Stomach (tissue), 19 donors: ENCODE measurements at places on chromosomes 1 and 21.

DNA sequence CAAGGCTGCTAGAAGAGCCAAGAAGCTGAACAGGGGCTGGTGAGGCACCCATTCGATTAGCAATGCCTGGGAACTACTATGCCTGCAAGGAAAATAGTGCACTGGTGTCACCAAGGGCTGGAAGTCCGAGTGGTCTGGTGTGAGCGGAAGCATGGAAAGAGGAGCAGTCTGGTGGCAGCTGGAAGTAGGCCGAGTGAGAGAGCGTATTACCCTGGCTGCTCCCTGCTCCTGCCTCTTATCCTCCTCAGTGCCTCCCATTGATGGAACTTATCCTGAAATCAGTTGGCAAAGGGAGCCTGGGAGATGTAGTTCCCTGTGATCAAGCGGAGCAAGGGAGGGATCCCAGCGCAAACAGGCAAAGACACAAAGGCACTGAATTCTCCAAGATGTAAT, 9.6 kb downstream of the SMAP2 start:
- H3K36me3 ChIP-seq = no peaks in the 10 kb centered on the region
- DNase-seq = peak; percentile 52
- H3K27ac ChIP-seq = peak overlapping the region; percentile 88
- H3K4me3 ChIP-seq = no peak overlapping the region

DNA sequence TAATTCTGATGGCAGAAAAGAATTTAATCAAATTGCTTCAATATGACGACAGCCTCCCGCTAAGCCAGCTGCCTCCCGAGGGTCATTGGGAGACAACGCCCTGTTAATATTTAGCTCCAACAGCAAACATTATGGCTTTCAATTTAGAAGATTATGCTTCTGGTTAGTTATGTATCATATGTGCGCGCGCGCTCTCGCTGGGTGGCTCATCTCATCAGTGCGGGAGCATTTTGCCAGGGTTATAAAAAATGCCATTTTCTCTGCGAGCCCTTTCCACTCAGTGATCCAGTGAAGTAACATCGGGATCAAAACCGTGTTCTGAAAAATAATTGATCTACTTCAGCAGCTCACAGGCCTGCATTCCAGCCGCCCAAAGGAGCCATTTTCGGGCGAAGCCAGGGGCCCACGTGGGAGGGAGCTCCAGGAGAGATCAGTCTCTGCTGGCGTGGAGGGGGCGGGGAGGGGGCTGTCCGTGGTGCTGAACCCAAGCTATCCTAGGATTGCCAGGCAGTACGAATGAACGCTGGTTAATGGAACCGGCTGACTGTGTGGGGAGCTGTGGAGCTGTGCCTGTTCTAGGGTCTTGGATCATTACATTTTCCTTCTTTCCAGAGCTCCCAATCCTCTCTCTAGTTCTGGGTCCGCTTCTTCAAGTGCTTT, 219.1 kb upstream of the ZC3H12A start:
- H3K4me1 ChIP-seq = no peaks in the 10 kb centered on the region
- H3K27ac ChIP-seq = no peak overlapping the region
- peaks cover 28% of the 10 kb centered on the region for H3K27me3 ChIP-seq
- H3K4me3 ChIP-seq = no peak overlapping the region

DNA sequence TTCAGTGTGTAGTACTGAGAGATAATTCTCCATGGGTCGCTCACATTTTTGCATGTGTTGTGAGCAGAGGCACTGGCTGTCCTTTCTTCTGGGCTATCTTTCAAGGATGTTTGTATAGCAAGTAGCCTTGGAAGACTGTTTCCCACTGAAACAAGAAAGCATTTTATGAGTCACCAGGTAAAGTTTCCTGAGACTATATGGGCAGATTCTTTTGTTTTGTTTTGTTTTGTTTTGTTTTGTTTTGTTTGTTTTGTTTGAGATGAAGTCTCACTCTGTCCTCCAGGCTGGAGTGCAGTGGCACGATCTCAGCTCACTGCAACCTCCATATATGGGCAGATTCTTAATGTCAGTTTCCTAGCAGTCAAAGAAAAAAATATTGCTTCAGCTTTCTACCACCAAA, 912.6 kb downstream of the TTLL7 start:
- H3K27me3 ChIP-seq = no peaks in the 10 kb centered on the region
- H3K4me3 ChIP-seq = no peak overlapping the region
- no peak overlapping the region for H3K27ac ChIP-seq

- no peaks in the 10 kb centered on the region for H3K27me3 ChIP-seq
- no peaks in the 10 kb centered on the region for H3K4me1 ChIP-seq
- H3K4me3 ChIP-seq = no peak overlapping the region
- DNase-seq = no peak
Observed at GRCh38 chr21:43025636-43026180, 49.9 kb downstream of the CBS start.

- H3K27ac ChIP-seq = no peak overlapping the region
- H3K36me3 ChIP-seq = no peaks in the 10 kb centered on the region
- H3K4me3 ChIP-seq = no peak overlapping the region
- H3K27me3 ChIP-seq = peaks cover 37% of the 10 kb centered on the region
Observed at GRCh38 chr1:162396201-162396906, 14.8 kb downstream of the C1orf226 start.
